Aorta (tissue), 5 donors: ENCODE measurements at places on chromosomes 2 and 18. TPM values are rescaled to one million over a fixed set of nuclear protein-coding genes. Genes with fewer than 3 reads are reported as not detected.

DNA sequence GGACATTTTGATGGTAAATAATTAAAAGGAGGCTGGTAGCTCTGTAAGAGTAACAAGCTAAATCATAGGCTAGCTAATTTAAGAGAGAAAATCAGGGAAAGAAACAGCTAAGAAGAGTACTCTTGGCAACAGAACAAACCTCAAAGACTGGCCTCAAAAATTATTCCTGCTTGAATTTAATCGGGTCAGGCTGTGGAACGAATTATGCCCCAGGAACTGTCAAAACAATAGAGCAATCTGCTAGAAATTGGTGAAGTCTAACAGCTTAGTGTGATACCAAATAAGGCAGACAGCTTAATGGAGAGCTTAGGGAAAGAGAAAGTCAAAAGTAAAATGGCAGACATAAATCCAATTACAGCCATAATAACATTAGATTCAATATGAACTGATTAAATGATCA, 215.7 kb downstream of the MREG start:
- no peak for DNase-seq

Gene CNGA3
- total RNA-seq: not detected

DNA sequence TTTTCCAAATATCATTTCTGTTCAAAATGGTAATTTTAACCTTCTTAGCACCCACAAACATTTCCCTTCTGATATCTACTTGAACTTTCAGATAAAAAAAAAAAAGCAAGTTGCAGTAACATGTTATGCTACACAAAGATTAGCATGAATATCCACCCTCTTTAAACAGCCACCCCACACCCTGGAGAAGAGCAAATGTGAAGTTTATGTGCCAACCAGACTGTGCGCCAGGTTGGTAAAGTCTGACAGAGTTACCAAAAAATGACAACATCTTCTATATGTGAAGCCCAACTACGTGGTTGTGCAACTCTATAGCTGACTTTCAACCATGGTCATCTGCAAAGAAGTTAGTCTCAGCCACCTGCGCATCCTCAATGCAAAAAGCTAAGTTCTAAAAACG, 62.6 kb downstream of the BCL11A start:
- no peak for DNase-seq

DNA sequence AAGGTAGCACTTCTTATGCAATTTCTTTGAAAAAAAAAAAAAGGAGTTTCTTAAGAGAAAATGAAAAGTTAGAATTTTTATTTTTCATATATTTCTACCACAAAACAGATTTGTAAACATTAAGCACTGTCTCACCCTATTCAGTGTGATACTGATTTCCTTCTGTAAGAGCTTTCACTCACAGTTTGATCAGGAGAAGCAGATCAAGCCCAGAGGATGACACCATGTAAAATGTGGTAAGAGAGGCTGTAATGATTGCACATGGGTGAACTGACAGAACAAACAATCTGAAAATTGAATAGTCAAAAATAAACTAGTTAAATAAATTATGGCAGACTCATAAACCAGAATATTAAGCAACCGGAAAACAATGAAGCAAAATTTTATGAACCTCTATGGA, 54.5 kb downstream of the MEMO1 start:
- no peak for DNase-seq

GRCh38 chr2:242032780-242033656, 163.5 kb downstream of the RTP5 start:
- DNase-seq: no peak

DNA sequence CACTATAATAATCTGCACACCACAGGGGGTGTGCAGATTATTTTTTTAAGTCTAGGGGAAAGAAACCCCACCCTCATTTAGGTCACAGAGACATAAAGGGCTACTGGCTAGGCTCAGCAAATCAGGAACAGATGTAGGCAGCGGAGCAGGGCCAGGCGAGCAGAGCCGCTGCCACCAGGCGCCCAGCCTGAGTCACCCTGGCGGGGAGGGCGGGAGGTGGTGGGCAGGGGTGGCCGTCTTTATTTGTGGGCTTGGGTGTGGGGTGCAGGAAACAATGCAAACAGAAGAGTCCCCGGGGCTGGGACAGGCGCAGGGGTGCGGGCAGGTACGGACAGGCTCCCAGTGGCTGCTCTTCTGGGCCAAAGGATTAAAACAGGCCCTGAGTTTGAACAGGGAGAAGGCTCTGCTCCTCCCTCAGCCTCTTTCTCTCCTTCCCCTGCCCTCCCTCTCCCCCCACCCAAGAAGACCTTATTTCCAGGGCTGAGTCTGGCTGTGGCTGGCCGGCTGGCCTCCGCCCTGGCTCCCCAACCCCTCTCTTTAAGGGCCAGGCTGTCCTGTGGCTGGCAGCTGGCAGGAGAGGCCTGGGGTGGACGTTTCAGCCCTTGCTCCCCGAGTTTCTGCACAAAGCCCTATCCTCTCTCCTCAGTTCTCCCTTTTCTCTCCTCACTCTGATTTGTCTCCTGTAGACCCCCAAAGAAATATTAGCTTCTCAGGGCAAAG, 142.9 kb upstream of the SMAD2 start:
- no peak for DNase-seq

- no peak for DNase-seq
These were observed 60.7 kb downstream of the WDR7 start for GRCh38 chr18:56711708-56712445.

Gene GRHL1
- 1.6 TPM for total RNA-seq
